ENCODE measurements at places on chromosomes 4 and X. TPM values are rescaled to one million over a fixed set of nuclear protein-coding genes. Genes with fewer than 3 reads are reported as not detected.
A peak's percentile ranks its signal among the peaks of the same experiment; 100 is the strongest.

Gene HPGD
- total RNA-seq = 1.2 TPM

Gene LAGE3
- 175 TPM for total RNA-seq

Gene RTL5
- 11.0 TPM for total RNA-seq

Gene CYSLTR1
- not detected for total RNA-seq

Gene NAP1L3
- 0.49 TPM for total RNA-seq

- DNase-seq = no peak
Observed at GRCh38 chrX:154350429-154351182, 23.8 kb downstream of the FLNA start.

GRCh38 chr4:184028561-184029374 lies 123.7 kb downstream of the STOX2 start:
- DNase-seq = no peak

GRCh38 chrX:129522184-129523078 lies 859 bp downstream of the SMARCA1 start:
- no peak for DNase-seq

DNA sequence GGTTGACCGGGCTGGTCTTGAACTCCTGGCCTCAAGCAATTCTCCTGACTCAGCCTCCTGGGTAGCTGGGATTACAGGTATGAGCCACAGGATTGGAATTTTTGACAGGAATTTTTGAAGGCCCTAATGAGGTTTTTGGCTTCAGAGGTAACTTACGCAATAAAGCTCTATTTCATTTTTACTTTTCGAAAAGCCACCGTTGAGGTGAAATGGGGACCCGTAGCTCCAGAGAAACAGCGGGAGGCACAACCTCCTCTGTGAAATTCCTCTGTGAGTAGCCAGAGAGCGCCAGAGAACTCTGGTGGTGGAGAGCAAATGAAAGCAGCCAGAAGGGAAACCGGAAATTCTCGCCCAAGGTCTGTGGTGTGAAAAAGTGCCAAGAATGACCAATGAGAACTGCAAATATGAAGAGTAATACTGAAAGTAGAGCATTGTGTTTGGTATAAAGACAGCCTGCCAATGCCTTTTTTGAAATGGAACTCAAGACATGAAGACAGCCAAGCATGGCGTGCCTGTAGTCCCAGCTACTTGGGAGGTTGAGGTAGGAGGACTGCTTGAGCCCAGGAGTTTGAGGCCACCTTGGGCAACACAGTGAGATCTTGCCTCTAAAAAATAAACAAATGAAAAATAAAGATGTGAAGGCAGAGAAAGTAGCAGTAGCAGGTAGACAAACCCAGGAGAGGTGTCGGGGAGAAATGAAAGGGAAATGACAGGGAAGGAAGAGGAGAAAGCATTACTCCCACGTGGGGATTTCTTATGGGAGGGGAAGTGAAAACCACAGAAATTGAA lies 33.0 kb upstream of the TMEM131L start:
- peak; percentile 50 for DNase-seq
